ENCODE measurements at places on chromosomes 2 and 18.
A peak's percentile ranks its signal among the peaks of the same experiment; 100 is the strongest.

GRCh38 chr2:177295484-177295883 is 31.0 kb upstream of the NFE2L2 start:
- peak; percentile 73 for DNase-seq

DNA sequence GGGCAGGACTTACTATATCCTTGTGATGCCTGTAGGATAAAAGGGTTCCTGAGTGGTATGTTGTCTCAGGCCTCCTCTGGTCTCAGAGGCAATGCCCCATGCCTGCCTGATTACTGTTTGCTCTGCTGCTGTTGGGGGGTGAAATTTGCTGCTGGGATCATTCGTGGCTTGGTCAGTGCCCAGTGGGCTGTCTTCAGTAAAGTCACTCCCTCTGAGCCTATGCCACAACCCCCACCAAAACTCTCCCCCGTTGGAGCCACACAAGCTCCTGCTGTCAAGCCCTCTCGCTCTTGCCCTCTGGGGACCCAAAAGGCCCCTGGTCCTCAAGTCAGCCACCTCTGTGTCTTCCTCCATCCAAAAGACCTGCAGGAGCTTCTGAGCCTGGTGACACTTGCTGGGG is 38.6 kb upstream of the TGIF1 start:
- no peak for DNase-seq

DNA sequence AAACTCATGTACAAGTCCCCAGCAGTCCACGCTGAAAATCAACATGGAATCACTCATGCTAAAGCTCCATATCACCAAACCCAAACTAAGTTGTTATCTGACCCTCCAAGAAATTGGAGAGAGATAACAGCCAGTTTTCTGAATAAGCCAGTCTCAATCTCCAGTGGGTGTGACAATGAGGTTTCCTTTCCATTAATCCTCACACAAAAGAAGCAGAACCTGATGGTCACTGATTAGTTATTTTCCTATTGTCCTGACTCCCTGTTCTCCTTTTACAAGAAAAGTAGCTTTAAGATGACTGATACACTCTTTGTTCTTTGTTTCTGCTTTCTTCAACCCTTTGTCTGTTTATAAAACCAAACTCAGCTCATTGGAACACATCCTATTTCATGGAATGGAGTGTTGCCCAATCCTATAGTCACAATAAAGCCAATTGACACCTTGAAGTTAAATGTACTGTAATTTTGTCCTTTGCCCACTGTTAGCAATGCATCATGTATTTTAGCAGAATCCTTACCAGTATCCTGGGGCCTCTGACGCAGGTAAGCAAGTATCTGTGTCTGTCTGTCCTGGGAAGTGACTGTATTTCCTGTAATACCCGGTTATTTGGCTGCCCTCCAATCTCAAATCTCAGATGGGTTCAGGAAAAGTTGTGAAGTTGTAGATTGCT is 30.6 kb upstream of the SH3RF3 start:
- peak; percentile 5 for DNase-seq

GRCh38 chr18:30595942-30596341 is 446.6 kb downstream of the DSC3 start:
- no peak for DNase-seq

- no peak for DNase-seq
These were observed 135.5 kb upstream of the MYT1L start for GRCh38 chr2:2466534-2466933.

All from EH (cell line).